ENCODE measurements at places on chromosomes 1 and 21.

GRCh38 chr1:193325771-193326170 is 139.4 kb upstream of the B3GALT2 start:
- no peak for DNase-seq

DNA sequence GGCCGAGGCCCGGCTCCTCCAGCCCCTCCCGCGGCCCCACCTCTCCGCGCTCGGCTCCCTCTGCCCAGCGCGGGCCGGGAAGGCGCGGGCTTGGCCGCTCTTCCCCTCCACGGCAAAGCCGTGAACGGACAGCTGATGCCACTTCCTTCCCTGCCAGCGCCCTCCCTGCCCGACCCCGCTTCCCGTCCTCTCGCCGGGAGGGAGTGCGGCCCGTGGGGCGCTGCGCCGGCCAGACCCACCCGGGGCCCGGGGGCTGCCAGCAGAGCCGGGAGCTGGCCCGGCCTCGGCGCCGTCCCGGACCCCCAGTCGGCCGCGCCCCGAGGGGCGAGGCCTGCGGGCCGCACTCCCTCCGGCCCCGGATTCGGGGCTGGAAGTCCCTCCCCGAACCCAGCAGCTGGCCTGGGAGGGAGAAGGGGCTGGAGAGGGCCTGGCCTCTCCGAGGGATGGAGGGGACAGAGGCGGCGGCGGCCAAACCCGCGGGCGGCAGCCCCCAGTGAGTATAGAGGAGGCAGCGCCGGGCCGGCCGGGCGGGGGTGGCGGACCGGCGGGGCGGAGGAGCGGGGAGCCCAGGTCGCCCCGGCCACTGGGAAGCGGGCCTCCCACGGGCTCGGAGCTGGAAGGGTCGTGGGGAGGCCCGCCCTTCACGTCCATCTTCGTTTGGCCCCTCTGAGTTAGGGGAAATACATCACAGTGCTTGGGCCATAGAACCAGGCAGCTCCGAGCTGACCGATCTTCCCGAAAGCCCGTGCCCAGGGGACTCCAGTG is at the start of gene KIAA1614:
Gene KIAA1614, plus strand, starts transcription at position 97 of the 765 bp plus-strand sequence. Its CDS starts 347 bp downstream, at position 444.
- peak; percentile 50 for DNase-seq

GRCh38 chr1:215473943-215474342 is 93.2 kb upstream of the KCTD3 start:
- DNase-seq: no peak

- DNase-seq: no peak
Observed at GRCh38 chr1:20125100-20125499, 5.8 kb upstream of the PLA2G2D start.

DNA sequence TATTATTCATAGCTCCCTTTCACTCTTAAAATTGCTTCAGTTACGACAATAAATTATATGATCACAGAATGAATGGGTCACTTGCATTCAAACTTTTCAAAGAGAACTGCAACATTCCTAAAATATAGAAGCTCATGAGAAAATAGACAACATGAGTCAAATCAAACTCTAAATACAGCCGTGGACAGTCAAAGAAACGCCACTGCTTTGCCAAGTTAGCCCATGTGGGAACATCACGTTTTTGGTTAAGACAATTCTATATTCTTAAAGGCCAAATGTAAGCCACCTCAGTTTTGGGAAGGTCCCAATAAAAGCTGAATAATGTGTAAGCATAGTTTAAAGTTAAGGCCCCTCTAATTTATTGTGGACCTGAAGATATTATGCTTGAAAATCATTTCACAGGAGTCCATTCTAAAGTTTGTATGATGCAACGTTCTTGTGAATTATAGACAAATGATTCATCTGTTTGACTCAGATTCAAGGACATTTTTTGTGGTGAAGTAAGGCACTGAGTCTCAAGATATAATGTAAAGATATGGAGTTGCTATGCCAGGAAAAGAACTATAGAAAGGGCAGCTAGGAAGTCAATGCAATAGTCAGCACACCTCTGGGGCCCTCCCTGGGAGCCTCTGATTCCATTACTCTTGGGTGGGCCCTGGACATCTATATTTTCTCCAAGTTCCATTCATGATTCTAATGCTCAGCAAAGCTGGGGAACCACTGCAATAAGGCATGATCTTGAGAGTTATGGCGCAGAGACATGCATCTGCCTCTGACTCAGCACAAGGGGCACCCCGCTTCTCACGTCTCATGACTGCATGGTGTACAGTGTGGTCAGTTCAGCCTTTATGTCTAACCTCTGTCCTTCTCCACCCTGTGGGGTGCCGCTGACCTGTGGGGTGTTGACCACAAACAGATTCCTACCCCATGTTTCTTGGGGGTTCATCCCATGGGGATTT is 33.9 kb downstream of the ETS2 start:
- no peak for DNase-seq

- peak; percentile 20 for DNase-seq
Observed at GRCh38 chr1:178371933-178372388, 124.8 kb downstream of the CLEC20A start.
